Posterior cingulate gyrus (tissue), 11 donors: ENCODE measurements at places on chromosomes 12 and 14.

DNA sequence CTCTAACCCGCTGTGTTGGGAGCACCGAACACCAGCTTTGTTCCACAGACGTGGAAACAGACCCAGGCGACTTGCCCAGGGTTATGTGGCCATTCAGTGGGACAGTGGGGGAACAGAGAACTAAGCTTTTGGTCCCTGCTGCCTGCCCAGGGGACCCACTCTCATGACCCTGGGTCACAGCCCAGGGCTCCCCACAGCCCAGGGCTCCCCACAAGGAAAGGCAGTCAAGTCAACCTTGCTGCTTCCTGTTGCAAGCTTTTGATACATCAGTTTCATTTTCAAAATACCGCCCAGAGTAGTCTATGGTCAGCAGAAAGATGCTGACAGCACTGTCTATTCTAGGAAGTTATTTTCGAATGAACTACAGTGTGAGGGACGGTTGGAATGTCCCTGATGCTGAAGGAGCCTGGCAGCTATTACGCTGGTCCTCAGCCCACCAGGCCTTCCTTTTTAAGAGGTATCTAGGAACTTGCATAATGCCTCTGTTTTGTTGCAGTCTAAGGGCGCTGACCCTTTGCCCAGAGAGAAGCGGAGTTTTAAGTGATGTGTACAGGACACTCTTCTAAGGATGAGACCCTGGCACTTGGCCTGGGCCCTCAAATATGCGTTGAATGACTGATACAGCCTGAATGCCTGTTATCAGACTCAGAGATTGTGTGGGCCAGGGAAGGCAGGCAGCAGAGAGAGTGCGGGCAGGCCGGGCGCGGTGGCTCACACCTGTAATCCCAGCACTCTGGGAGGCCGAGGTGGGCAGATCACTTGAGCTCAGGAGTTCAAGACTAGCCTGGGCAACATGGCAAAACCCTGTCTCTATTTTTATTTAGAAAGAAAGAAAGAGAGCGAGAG is 12.6 kb upstream of the TTC7B start:
- DNase-seq = no peak

DNA sequence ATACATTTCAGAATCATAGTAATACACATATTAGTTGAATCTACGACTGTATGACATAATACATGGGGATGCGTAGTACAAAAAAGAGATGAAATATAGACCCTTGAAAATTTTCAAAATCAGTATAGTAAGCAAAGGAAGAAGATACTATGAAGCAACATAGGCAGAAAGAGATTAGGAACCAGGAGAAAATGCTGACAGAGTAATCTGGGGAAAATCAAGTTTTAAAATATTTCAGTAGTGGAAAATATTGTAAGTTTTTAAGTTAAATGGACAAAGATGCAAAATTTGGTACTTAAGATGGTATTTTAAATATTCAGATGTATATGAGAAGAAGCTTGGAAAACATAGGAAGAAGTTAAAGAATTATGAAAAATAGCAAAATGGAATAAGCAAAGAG is 915.6 kb upstream of the LRFN5 start:
- no peak for DNase-seq

GRCh38 chr14:75518625-75519024 is 3.6 kb upstream of the BATF start:
- no peak for DNase-seq

DNA sequence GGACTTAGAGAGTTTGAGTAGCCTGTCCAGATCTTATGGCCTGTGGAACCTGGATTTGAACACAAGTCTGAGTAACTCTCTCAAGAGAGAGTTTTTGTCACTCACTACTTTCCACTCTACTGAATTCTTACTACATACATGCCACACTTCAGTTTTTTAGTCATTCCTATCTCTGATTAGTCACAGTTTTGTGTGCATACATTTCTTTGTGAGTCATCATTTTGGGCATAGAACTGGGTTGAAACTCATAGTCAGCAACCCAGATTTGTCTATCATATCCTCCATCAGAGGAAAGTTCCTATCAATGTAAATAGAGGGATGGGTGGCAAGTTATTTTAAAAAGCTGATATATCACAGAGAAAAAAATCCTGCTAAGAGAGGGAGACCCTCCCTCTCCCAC is 42.9 kb downstream of the FLRT2 start:
- DNase-seq = no peak

DNA sequence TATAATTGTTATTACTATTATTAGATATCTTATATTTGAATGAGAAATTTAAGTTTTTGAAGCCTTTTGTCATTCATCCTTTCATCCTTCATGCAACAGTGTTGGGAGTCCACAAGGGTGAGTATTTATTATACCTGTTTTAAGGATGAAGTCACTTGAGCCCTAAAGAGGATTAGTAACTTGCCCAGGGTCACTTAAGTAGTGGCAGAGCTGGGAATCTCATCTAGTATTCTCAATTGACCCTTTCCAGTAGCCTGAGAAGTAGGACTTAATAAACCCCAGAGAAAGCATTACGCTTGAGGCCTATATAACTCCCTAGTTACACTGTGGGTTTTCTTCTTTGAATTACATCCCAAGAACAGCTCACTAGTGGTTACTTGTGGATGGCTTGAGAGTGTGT is 119.8 kb downstream of the SRGAP1 start:
- no peak for DNase-seq

- peak; percentile 22 for DNase-seq
These were observed 421 bp downstream of the RTL1 start for GRCh38 chr14:100903134-100903468.

- DNase-seq = no peak
These were observed 190.0 kb downstream of the CACNA1C start for GRCh38 chr12:2242816-2243215.

DNA sequence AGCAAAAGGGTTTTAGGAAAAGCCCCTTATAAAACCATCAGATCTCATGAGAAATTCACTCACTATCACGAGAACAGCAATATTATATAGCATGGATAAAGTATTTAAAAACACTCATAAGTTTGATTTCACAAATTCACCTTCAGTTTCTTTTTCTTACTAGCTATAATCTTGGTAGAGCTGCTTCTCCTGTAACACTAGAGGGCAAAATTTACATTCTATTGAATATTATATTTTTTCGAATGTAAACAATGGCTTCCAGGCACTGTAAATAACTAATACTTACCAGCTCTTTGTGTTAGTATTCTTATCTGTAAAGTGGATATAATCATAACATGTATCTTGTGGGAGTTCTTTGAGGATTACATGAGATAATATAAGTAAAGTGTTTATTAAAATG is 259.6 kb downstream of the CCER1 start:
- no peak for DNase-seq

- no peak for DNase-seq
These were observed 296.5 kb downstream of the TMEM132D start for GRCh38 chr12:129607301-129607700.

DNA sequence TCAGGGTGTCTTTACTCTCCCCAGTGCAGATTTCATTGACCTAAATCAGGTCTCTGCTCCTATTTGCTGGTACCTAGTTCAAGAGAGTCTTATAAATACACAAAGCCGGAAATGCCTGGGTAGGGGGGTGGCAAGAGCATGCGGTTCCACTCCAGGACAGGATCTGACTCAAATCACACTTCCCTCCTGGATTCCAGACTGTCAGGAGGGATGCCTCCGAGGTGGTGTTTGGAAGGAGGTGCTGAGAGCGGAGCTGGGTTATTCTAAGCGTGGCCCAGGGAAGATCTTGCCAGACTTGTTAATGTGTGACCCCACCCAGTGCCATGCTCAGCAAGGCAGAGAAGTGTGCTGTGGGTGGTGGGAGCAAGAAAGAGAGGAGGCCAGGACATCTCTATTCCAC is 49.8 kb downstream of the B4GALNT3 start:
- DNase-seq = no peak

GRCh38 chr12:15600223-15600935 is 188.8 kb downstream of the EPS8 start:
- DNase-seq = no peak

DNA sequence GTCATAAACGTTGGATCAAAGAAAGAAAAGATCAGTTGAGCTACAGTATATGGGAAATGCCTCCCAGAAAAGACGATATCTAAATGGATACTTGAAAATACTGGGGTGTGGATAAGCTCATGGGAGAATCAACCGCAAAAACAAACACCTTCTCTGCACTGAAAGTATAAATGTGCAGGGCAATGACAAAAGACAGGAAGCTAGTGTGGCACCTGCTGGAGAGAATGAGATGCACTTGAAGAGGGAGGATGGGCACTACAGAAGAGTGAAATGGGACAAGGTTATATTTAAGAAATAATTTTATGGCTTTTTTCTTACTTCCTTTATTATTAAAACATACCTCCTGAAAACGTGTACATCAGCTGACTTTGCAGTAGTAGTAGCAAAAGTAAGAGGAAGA is 153.7 kb downstream of the PRKD1 start:
- no peak for DNase-seq

GRCh38 chr12:125742413-125742812 is 677.2 kb downstream of the AACS start:
- no peak for DNase-seq

DNA sequence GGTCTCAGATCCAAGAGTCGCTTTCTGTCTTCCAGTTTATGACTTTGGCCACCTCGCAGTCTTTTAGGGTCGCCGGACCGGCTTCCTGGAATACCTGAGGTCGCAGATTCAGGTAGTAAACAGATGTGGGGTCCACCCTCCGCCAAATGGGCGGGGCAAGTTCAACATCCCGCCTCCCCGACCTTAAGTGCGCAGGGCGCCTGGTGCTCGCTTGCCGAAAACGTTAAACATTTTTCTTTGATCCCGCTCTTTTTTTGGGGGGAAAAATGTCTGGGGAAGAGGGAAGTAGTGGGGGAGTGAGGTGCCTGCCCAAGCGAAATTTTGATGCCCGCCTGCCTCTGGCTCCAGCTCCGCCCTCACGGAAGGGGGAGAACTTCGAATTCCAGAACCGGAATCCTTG is 73.9 kb upstream of the TBX5 start:
- DNase-seq = no peak

GRCh38 chr12:94095618-94096017 is 52.8 kb upstream of the PLXNC1 start:
- DNase-seq = no peak

- DNase-seq = no peak
These were observed 753.1 kb upstream of the TBX3 start for GRCh38 chr12:115437061-115437567.

- no peak for DNase-seq
These were observed 104.5 kb downstream of the ESRRB start for GRCh38 chr14:76480426-76480825.
